ENCODE measurements at places on chromosomes 2 and 18. TPM values are rescaled to one million over a fixed set of nuclear protein-coding genes. Genes with fewer than 3 reads are reported as not detected.

- no peaks in the 10 kb centered on the region for H3K27me3 ChIP-seq
- H3K27ac ChIP-seq: no peak overlapping the region
- H3K36me3 ChIP-seq: no peaks in the 10 kb centered on the region
- H3K4me1 ChIP-seq: no peaks in the 10 kb centered on the region
- peak; percentile 30 for DNase-seq
These were observed 700.2 kb downstream of the EPHA4 start for GRCh38 chr2:220871909-220872308.

GRCh38 chr2:98560256-98560771 is 48.0 kb downstream of the COA5 start:
- H3K36me3 ChIP-seq: 0 out of 2 replicates have a peak, but pooled peaks cover 7% of the 10 kb centered on the region
- no peak for DNase-seq
- H3K27ac ChIP-seq: no peak overlapping the region

GRCh38 chr18:12819322-12819721 is 64.7 kb downstream of the PTPN2 start:
- H3K36me3 ChIP-seq: no peaks in the 10 kb centered on the region
- peaks cover 29% of the 10 kb centered on the region for H3K4me1 ChIP-seq
- H3K27ac ChIP-seq: no peak overlapping the region
- no peak for DNase-seq

PAX3 gene
- total RNA-seq: not detected

DNA sequence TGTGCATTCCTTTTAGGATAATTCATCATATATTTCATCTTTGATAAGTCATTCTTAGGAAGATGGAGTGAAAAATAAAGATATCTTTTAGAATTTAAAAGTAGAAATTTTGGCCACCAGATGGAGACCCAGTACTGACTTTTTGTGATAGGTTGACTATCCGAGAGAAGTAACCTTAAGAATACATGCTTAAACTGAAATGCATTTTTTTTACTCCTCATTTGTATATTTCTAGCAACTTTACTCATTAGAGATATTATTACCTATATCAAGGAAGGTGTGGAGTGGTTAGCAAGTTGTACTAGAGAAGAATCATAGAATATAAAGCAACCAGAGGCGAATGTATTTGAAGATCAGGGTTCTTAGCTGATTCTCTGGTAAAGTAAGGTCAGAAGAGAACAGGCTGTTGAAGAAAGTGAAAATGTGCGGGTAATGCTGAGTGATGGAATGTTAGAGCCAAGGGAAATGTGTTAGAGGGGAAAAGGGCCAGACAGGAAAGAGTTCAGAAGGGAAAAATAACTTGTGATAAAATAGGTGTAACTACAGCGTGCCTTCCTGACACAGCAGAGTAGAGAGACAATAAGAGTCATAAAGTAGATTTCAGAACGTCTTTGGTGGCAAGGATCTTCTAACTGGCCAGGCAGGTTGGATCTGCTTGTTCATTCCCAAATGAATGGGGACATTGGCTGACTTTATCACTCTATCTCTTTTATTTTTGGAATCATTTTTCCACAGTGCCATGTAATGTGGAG is 52.3 kb downstream of the TDRD15 start:
- H3K36me3 ChIP-seq: peaks cover 4% of the 10 kb centered on the region
- no peak overlapping the region for H3K27ac ChIP-seq
- no peaks in the 10 kb centered on the region for H3K4me1 ChIP-seq
- no peaks in the 10 kb centered on the region for H3K27me3 ChIP-seq
- peak; percentile 32 for DNase-seq

- H3K4me1 ChIP-seq: peaks cover 31% of the 10 kb centered on the region
- no peaks in the 10 kb centered on the region for H3K36me3 ChIP-seq
These were observed 40.6 kb downstream of the CPO start for GRCh38 chr2:206979922-206980321.

PPP1R1C gene
- 5.7 TPM for total RNA-seq

DNA sequence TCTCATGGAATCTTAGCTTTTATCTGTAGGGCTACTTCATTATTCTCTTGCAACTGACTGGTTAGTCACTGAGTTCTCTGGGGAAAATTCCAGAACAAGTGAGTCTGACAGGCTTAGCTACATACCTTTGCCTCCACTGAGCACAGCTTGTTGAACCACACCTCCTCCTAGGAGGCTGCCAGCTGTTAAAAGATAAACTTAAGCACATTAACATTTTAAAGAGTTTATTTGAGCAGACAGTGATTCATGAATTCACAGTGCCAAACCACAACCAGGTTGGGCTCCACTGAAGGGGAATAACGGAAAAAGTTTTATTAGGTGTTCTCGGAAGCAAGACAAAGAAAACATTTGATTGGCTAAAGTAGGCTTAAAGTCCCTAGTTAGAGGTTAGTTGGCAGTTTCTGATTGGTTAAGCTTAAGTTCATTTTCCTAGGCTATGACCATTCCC is 12.5 kb upstream of the SLC38A11 start:
- no peaks in the 10 kb centered on the region for H3K36me3 ChIP-seq
- no peak overlapping the region for H3K27ac ChIP-seq
- H3K27me3 ChIP-seq: no peaks in the 10 kb centered on the region
- no peak overlapping the region for H3K4me3 ChIP-seq
- DNase-seq: peak; percentile 64
- H3K4me1 ChIP-seq: no peaks in the 10 kb centered on the region

AQP12A gene
- not detected for total RNA-seq

DNA sequence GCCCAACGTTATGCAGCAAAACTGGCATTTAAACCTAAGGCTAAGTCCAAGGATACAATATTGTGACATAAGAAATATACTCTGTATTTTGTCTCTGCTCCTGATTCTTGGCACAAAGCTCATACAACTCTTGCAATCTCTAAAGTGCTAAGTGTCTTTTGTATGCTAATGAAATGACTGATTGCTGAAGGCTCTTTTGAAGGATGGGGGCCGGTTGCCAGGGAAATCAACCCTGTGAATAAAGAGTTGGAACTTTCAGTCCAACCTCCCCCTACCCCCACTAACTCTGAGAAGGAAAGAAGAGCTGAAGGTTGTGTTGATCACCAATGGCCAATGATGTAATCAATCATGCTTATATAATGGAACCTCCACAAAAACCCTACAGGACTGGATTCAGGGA is 40.3 kb downstream of the SESTD1 start:
- H3K27ac ChIP-seq: no peak overlapping the region
- no peaks in the 10 kb centered on the region for H3K36me3 ChIP-seq
- H3K27me3 ChIP-seq: no peaks in the 10 kb centered on the region
- no peak for DNase-seq
- no peak overlapping the region for H3K4me3 ChIP-seq

MERTK gene
- total RNA-seq: 8.7 TPM

Data from GM23338 (cell line).